Kidney (tissue), 22 donors: ENCODE measurements at places on chromosomes 2 and 18. TPM values are rescaled to one million over a fixed set of nuclear protein-coding genes. Genes with fewer than 3 reads are reported as not detected.

The CNRIP1 gene
- 8.7 TPM for polyA plus RNA-seq

DNA sequence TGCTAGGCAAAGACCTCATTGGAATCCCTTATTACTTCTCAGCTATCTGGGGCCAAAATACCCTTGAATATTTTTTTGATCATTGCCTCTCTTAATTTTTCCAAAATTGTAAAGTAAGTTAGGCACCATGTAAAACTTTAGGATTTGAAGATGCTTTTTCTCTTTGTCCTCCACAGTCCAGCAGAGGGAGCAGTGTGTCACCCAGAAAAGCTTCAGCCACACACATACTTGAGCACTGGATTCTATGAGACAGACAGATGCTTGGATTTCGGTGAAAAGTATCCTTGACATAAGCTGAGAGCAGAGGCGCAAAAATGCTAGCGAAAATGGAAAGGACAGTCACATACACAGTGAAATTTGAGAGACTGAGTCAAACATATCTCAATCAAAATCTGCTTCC, 74.7 kb upstream of the KCNJ3 start:
- peak; percentile 42 for DNase-seq
- H3K4me3 ChIP-seq, result no peak overlapping the region
- no peak overlapping the region for H3K27ac ChIP-seq
- no peaks in the 10 kb centered on the region for H3K4me1 ChIP-seq
- no peaks in the 10 kb centered on the region for H3K36me3 ChIP-seq

DNA sequence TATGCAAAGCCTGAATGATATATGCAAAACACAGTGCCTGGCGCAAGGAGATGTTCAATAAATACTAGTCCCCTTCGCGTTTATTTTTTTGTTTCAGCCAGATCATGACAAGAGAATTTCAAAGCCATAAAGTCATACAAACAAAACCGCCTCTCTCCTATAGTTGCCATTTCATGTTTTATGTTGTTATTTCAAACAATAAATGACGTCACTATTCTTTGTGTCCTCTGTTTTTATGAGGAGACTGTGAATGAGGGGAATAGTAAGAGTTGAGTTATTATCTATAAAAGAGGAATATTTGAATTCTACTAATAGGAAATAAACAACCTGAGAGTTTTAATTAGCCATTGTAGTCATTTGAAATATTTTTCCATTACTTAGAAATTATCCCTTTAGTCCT, 464.5 kb downstream of the THSD7B start:
- no peak overlapping the region for H3K27ac ChIP-seq
- H3K4me1 ChIP-seq, result no peaks in the 10 kb centered on the region
- DNase-seq, result no peak
- H3K27me3 ChIP-seq, result no peaks in the 10 kb centered on the region
- no peak overlapping the region for H3K4me3 ChIP-seq
- H3K36me3 ChIP-seq, result no peaks in the 10 kb centered on the region

GRCh38 chr2:28506112-28506910, 10.5 kb downstream of the PLB1 start:
- H3K4me1 ChIP-seq, result peaks cover 3% of the 10 kb centered on the region
- H3K27me3 ChIP-seq, result no peaks in the 10 kb centered on the region
- DNase-seq, result peak; percentile 26
- no peaks in the 10 kb centered on the region for H3K36me3 ChIP-seq
- H3K4me3 ChIP-seq, result no peak overlapping the region

DNA sequence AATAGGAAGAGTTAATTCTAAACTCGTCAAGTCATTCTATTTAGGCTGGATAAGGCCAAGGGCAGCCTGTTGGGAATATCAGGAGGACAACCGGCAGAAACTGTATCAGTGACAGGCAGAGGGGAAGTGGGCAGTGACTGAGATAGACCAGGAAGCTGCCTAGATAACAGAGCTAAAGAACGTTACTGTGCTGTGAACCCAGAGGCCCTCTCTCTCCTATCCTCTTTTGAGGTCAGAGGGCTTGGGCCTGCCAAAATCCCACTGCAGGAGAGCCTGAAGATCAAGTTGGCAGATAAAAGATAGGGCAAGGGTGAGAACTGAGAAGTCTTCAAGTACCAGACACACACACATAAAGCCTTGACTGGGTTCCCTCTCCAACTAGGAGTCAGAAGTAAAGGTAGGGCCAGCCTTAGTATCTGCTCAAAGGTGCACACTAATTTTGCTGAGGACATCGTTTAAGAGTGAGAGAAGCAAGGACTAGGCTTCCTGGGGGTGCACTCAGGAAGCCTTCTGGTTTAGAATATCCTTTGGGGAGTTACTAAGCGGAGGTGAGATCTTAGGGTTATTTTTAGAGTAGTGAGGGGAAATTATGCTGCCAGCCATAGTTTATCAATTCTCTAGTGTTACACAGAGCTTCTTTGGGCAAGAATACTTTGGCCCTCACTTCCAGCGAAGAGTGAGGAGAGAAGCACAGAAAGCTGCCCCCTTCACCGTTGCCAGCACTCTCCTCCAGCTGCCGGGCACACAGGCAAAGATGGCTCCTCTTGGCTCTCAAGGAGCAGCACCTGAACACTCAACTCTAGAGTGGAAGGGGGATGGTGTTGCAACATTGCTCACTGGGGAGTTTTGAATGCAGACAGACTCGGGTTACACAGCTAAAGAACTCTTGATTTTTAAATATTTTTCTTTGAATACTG, 9.8 kb downstream of the CAVIN2 start:
- H3K27me3 ChIP-seq, result no peaks in the 10 kb centered on the region

The CFAP210 gene
- polyA plus RNA-seq, result 0.65 TPM

GRCh38 chr2:42214669-42215068, 45.5 kb downstream of the EML4 start:
- H3K4me1 ChIP-seq, result no peaks in the 10 kb centered on the region
- no peaks in the 10 kb centered on the region for H3K36me3 ChIP-seq
- no peaks in the 10 kb centered on the region for H3K27me3 ChIP-seq
- no peak overlapping the region for H3K4me3 ChIP-seq
- no peak overlapping the region for H3K27ac ChIP-seq

DNA sequence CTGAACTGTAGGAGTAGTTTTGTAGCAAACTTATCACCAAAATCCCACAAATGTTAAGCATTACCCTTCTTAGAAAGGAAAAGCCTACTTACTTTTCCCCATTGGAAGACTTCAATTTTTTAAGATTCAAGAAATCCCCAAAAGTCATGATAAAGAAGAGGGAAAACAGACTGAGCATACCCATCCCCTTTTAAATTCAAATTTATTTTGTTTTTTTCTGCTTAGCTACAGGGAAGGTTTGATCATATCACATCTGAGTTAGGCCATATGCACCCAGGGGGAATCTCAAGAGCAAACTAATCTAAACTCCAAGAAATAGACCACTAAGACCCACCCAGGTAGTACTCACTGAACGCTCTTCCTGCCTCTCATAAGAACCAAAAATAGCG, 174.6 kb downstream of the TGIF1 start:
- H3K4me1 ChIP-seq, result peaks cover 11% of the 10 kb centered on the region
- no peak overlapping the region for H3K4me3 ChIP-seq
- H3K27me3 ChIP-seq, result no peaks in the 10 kb centered on the region
- no peaks in the 10 kb centered on the region for H3K36me3 ChIP-seq
- H3K27ac ChIP-seq, result peak overlapping the region; percentile 94
- DNase-seq, result no peak

DNA sequence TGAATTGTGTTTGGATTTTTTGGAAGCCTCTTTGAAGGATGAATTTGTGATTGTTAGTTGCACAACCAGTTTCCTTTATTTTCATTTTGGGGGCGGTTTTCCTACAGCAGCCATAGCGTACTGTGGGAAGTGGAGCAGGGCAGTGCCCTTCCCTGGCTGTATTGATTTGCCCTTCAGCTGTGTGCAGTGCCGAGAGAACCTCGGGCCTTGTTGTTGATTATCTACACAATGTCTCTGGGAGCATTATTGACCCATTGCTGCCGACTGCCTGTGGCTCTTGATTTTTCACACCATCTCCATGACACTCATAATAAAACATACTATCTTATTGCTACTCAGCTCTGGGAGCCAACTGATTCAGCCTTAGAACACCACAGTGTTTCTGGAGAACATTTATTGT, 162.2 kb upstream of the BOD1L2 start:
- no peaks in the 10 kb centered on the region for H3K4me1 ChIP-seq
- H3K27ac ChIP-seq, result no peak overlapping the region
- H3K4me3 ChIP-seq, result no peak overlapping the region
- H3K36me3 ChIP-seq, result no peaks in the 10 kb centered on the region

DNA sequence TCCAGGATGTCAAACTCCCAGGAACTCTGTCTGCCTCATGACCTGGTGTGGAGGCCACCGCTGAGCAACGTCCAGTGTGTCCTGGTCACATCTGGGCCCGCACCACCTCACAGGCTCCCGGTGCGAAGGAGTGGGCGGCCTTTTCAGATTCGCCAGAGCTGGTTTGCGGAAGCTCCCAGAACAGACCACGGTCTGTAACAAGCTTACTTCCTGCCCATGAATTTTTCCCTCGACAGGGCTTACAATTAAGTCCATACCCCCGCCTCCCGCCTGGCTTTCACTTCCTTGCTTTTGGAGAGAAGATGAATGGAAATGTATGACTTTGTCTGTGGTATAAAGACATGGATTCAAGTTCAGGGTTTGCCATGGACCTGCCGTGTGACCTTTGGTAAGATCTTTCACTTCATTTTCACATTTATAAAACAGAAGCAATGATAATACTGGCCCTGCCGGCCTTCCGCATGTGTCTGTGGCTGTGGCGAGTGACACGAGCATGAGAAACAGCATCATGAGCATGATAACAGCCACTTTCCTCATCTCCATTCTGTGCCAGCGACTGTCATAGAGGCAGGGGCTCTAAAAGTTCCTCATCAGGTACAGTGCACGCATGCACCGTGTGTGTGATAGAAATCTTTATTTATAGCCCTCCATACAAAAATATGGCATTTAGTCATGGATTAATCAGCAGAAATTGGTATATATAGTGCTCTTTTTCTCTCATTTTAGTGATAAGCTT, 31.0 kb upstream of the KCNF1 start:
- no peak overlapping the region for H3K27ac ChIP-seq
- no peak for DNase-seq
- no peaks in the 10 kb centered on the region for H3K36me3 ChIP-seq
- no peak overlapping the region for H3K4me3 ChIP-seq

The CCDC74B gene
- 6.4 TPM for polyA plus RNA-seq

The AMER3 gene
- not detected for polyA plus RNA-seq

- H3K4me1 ChIP-seq, result no peaks in the 10 kb centered on the region
- DNase-seq, result no peak
- H3K27me3 ChIP-seq, result no peaks in the 10 kb centered on the region
- no peaks in the 10 kb centered on the region for H3K36me3 ChIP-seq
- H3K4me3 ChIP-seq, result no peak overlapping the region
- H3K27ac ChIP-seq, result no peak overlapping the region
These were observed 110.5 kb upstream of the NCK2 start for GRCh38 chr2:105634198-105634597.

The SERPINB5 gene
- not detected for polyA plus RNA-seq

The SERPINB12 gene
- not detected for polyA plus RNA-seq

The NEU2 gene
- not detected for polyA plus RNA-seq

GRCh38 chr2:172842511-172843265, 107.0 kb downstream of the RAPGEF4 start:
- H3K36me3 ChIP-seq, result no peaks in the 10 kb centered on the region
- H3K4me3 ChIP-seq, result no peak overlapping the region
- no peaks in the 10 kb centered on the region for H3K4me1 ChIP-seq
- DNase-seq, result no peak

The FBXO36 gene
- 3.8 TPM for polyA plus RNA-seq

The ASB18 gene
- polyA plus RNA-seq, result not detected

GRCh38 chr2:86621280-86621943, 2.3 kb downstream of the RNF103 start:
- H3K27me3 ChIP-seq, result no peaks in the 10 kb centered on the region
- no peak for DNase-seq

The SERPINB7 gene
- polyA plus RNA-seq, result 0.45 TPM
